ENCODE measurements at places on chromosomes 2 and 18. TPM values are rescaled to one million over a fixed set of nuclear protein-coding genes. Genes with fewer than 3 reads are reported as not detected.

TMSB10 gene
- 4,015 TPM for total RNA-seq

CCNT2 gene
- total RNA-seq, result 35.5 TPM

LINC00305 gene
- total RNA-seq, result not detected

SP140 gene
- not detected for total RNA-seq

OR6B2 gene
- total RNA-seq, result not detected

TPO gene
- total RNA-seq, result not detected

ARHGAP28 gene
- 23.4 TPM for total RNA-seq

GALNT5 gene
- total RNA-seq, result not detected

PIEZO2 gene
- total RNA-seq, result 11.2 TPM

GPR39 gene
- 0.20 TPM for total RNA-seq
